ENCODE measurements at places on chromosomes 11 and 22.

DNA sequence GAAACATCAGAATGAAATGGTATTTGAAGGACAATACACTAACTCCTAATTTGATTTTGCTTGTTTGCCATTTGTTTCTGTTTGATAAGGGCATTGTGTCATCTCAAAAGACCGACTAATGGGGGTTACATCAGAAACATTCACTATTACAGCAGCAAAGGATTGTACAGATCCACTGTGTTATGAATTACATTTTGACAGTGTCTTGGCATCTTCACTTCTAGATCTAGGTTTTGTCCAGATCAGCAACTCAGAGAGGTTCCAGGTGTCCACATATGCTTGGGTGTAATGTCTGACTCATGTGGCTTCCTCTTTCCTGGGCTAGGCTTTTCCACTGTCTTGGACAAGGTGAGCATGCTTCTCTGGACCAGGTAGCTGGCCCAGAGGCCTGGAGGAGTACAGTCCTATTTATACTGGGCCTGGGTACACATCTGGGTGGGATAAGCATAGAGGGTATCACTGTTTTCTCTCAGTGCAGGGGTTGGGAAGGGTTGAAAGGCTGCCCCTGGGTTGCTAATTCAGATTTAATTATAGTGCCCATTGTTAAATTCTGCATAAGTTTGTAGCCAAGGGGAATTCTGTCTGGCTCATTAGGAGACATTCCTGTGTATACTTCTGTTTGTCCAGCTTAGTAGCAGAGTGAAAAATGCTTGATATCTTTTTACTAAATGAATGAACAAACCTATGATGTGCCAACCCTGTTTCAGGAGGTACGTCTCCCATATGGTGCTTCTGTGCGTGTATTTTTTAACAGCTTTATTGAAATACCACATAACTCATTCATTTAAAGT lies 23.8 kb downstream of the DDI1 start:
- DNase-seq, result no peak

DNA sequence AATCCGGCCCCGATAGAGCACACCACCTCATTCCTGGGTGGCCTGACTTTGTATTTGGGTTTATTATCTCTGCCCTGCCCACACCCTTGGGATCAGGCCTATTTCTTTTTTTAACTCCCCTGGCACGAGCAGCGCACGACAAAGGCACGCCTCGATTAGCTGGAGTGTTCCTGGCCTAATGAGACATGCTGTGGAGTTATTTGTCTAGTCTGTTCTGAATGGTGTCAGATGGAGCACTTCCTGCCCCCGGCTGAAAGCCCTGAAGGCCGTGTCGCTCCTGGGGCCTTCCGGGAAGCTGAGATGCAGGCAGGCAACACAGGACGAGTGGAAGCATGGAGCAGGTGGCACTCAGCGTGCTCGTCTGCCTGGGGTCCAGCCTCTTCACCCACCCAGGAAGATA lies 47.1 kb downstream of the LARGE1 start:
- peak; percentile 48 for DNase-seq

- no peak for DNase-seq
Measured at GRCh38 chr22:44084044-44084772, 60.1 kb downstream of the PARVB start.

DNA sequence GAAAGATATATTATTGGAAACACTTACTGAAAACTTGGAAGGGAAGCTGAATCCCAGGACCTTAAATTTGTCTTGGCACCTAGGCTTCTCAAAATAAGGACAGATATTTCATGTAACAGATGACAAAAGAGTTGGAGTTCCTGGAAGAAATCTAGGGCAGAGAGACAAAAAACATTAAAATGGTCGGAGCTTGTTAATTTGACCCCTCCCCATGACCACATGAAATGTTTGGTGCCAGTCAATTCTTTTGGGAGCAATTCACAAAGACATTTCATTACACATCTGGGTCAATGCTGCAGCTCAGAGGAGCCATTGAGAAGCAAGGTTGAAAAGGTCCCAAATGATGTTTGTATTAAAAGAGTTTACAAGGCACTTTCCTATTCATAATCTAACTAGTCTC lies 162.0 kb upstream of the GUCY1A2 start:
- DNase-seq, result no peak

DNA sequence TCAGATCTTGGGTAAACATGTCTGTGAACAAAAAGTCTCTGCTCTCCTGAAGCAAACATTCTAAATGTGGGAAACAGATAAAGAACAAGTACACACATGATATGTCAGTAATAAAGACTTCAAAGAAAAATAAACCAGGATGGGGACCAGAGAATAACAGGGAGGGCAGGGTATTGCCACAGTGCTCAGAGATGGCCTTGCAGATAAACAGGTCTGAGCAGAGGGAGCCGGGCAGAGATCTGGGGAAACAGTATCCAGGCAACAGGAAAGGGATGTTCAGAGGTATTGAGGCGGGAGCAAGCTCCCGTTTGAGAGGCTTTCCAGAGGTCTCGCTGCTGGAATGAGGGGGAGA lies 2.9 kb downstream of the CCDC86 start:
- DNase-seq, result no peak

DNA sequence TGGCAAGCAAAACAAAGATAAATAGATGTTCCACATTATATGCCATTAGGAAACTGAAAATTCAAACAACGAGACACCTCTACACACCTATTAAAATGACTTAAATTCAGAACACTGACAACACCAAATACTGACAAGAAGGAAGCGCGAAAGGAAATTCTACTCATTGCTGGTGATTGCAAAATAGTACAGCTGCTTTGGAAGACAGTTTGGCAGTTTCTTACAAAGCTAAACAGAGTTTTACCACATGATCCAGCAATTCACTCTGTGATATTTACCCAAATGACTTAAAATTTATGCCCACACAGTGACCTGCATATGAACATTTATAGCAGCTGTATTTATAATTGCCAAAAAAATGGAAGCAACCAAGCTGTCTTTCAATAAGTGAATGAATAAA lies 232.6 kb downstream of the CASP12 start:
- no peak for DNase-seq

- DNase-seq, result no peak
Measured at GRCh38 chr11:2691991-2692875, 7.6 kb downstream of the KCNQ1OT1 start.

DNA sequence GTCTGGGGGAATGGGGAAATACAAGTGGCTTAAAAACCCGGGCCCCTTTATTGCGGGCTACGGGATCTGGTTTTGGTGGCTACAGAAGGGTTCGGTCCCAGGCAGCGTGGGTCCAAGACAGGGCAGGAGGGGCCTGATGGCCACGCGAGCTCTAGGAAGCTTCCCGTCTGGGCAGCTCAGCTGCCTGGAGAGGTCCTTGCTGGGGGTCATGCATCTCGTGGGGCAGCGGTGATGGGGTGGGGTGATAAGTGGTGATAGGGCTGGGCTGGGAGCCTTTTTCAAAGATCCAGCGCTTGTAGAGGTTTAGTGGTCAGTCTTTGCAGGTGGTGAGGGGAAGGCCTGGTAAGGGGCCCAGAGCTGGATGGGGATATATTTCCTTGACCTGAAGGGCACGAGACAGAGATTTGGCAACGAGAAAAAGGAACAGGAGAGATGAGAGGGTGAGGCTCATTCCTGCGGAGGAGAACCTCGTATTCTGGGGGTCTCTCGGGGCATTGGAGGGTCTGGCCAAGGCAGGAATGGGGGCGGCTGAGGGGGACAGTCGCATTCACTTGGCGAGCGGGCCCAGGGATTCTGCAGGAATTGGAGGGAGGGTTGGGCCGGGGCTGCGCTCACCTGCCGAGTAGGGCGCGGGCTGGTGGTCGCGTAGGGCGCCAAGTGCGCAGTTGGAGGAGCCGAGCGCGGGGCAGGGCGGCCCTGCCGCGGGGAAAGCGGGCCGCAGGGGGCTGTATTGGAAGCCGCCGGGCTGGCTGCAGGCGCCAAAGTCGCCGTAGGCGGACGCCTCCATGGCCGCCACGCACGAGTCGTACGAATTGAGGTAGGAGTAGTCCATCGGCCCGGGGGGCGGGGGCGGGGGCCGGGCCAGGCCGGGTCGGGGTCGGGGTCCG lies 560 bp downstream of the PHOX2A start:
- no peak for DNase-seq

DNA sequence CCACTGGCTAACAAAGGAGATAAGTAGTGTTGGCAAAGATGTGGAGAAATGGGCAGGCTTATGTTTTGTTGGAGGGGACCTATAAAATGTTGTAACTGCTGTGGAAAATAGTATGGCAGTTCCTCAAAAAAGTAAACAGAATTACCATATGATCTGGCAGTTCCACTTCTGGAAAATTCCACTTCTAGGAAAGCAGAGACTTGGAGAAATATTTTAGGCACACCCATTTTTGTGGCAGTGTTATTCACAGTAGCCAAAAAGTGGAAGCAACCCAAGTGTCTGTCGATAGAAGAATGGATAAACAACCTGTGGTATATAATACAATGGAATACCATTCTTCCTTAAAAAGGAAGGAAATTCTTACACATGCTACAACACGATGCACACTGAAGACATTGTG lies 57.0 kb upstream of the ADORA2A start:
- no peak for DNase-seq

DNA sequence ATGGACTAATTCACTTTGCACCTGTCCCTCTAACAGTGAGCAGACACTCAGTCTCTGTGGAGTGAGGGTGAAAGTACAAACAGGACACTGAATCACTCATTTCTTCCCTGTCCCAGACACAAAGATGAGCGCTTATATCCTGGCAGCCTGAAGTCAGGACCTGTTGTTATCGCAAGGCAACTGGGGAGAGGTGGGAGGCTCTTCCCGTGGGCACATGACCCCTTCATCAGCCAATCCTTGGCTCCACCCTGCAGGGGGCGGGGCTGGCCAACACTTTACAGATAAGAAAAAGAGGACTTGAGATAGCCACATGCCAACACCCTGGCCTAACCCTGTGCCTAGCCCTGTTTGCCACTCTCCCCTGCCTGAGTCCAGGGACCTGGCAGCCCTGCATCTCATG lies 29.5 kb upstream of the TESMIN start:
- DNase-seq, result no peak

DNA sequence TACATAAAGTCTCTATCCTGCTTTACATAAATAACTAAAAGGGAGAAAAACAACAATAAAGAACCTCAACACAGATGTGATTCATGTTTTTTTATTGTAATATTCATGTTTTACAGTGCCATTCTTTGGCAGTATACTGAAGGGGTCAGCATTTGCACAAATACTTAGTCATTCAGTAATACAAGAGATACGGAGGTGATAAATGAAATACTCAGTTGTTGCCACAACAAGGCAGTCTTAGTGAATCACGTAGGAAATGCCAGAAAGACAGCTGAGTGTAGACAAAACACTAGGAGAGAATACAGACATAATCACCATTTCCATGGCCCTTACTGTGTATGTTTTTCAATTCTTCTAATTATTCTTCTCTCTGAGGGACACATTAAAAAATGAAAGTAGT lies 910.4 kb downstream of the METTL15 start:
- peak; percentile 11 for DNase-seq

GRCh38 chr11:92768121-92768840 lies 201.2 kb upstream of the MTNR1B start:
- DNase-seq, result no peak

GRCh38 chr11:133576351-133576750 lies 44.0 kb upstream of the OPCML start:
- no peak for DNase-seq

- no peak for DNase-seq
Measured at GRCh38 chr11:27882066-27882697, 181.9 kb upstream of the BDNF start.

- DNase-seq, result peak; percentile 63
Measured at GRCh38 chr22:30310881-30311771, 15.6 kb downstream of the TBC1D10A start.

- DNase-seq, result no peak
Measured at GRCh38 chr11:98772893-98773292, 247.9 kb upstream of the CNTN5 start.

DNA sequence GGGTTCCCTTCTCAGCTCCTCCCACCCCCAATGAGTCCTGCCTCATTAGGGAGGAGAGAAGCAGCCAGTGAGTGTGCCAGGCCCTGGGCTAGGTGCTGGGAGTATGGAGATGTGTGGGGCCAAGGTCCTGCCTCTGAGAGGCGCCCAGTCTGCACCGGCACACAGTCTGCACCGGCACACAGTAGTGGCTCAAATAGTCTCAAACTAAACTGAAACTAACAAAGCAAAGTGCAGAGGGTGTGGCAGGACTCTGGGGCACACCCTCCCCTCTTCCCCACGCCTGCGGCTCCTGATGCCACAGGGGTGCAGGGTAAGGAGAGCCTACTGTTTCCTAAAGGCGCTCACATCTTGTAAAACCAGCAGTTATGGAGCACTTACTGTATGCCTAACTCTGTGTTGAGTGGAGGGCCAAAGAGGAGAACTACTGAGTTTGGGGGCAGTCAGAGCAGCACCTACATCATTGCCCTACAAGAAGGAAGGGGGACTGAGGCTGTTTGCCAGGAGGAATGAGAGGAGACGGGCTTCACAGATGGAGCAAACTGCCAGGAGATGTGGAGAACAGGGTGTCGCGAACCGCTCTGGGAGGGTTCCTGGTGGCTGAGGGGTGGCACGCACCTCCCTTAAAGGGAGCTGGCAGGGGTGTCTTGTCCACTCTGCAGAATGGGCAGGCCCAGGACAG lies 939 bp upstream of the SH3BP1 start:
- DNase-seq, result no peak

- DNase-seq, result no peak
Measured at GRCh38 chr11:80041136-80042000, 600.5 kb upstream of the TENM4 start.

GRCh38 chr11:86196085-86196696 lies 48.4 kb upstream of the EED start:
- DNase-seq, result no peak

- DNase-seq, result peak; percentile 13
Measured at GRCh38 chr11:59556917-59557348, 45.6 kb downstream of the OR4D9 start.

GRCh38 chr11:64553554-64554201 lies 37.3 kb upstream of the SLC22A12 start:
- peak; percentile 62 for DNase-seq

DNA sequence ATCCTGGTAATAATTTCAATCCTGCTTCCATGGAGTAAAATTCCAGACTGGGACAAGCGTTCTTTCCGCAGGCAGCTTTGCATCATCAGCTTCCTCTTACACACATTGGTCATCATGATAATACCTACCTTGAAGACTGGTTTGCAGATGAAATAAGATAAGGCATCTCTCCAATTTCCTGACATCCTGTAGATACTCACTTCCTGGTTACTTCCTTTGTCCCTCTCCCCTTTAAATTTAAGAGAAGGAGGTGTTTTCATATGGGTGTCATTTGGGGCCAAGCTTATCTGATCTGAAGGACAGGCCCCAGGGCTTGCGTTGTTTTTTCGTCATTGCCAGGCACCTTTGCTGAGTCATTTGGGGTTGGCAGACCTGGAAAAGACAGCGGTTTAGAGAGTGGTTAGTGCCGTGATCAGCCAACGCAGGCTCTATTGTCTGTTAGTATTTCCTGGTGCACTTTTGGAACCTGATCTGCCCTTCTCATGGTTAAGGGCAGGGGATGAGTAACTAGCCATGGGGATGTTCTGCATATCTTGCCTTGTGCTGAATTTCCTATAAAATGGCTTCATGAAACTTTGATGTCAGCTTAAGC lies 24.1 kb downstream of the GRAMD1B start:
- DNase-seq, result no peak

GRCh38 chr11:73747762-73748161 lies 13.1 kb downstream of the RAB6A start:
- no peak for DNase-seq

GRCh38 chr11:60570970-60571369 lies 55.8 kb downstream of the MS4A13 start:
- DNase-seq, result no peak
